ENCODE measurements at places on chromosomes 3 and 15.

DNA sequence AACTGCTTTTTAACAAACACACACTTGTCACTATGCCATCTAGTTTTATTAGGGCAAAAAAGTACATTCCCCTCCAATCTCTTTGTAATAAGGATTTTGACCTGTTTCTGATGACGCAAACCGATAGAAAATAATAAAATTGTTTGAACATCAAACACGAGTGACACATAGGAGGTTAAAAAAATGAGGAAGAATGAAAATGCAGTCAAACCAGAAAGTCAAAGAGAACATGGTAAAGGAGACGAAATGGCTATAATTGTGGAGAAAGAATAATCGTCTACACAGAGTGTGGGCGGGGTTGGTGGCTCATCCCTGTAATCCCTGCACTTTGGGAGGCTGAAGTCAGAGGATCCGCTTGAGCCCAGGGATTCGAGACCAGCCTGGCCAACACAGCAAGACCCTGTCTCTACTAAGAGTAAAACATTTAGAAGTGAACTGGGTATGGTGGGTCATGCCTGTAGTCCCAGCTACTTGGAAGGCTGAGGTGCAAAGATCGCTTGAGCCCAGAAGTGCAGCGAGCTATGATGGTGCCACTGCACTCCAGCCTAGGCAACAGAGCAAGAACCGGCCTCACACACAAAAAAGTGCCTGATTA lies 83.2 kb downstream of the MEIS2 start:
- DNase-seq: no peak

GRCh38 chr15:100245487-100245820 lies 96.3 kb downstream of the ADAMTS17 start:
- no peak for DNase-seq

DNA sequence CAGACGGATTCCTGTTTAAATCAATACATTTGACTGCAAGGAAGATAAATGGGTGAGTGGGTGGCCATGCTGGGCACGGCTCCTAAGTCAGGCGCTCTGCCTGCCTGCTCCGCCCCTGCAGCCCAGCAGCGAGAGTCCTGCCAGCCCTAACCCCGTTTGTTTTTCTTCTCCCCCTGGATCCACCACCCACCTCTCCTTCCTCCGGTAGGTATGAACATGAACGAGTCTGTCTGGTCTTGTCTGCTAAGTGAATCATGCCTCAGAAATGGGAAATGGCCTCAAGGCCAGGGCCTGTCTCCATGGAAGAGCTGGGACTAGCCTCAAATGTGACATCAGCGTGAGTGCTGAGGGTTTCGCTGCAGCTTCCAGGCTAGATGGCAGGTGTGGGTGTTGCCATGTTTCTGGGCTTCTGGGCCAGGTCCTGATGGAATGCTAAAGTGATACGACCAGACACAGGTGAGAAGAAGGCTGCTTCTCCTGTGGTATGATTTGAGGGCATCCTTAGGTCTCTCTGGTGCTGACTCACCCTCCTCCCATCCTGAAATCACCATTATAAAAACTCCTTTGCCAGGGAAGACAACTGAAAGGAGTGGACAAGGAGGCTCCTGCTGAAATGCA lies 5.6 kb upstream of the FEM1B start:
- DNase-seq: no peak

GRCh38 chr15:61449186-61449702 lies 220.1 kb upstream of the RORA start:
- DNase-seq: no peak

GRCh38 chr3:141050576-141051442 lies at the start of gene SPSB4:
TSS of gene SPSB4 (plus strand) at chr3:141051347. CDS start at chr3:141066105, 14,758 bp downstream.
- peak; percentile 5 for DNase-seq

GRCh38 chr15:49066372-49066771 lies 20.1 kb upstream of the SECISBP2L start:
- no peak for DNase-seq

- DNase-seq: no peak
Observed at GRCh38 chr3:32430900-32431299, 39.2 kb downstream of the CMTM7 start.

DNA sequence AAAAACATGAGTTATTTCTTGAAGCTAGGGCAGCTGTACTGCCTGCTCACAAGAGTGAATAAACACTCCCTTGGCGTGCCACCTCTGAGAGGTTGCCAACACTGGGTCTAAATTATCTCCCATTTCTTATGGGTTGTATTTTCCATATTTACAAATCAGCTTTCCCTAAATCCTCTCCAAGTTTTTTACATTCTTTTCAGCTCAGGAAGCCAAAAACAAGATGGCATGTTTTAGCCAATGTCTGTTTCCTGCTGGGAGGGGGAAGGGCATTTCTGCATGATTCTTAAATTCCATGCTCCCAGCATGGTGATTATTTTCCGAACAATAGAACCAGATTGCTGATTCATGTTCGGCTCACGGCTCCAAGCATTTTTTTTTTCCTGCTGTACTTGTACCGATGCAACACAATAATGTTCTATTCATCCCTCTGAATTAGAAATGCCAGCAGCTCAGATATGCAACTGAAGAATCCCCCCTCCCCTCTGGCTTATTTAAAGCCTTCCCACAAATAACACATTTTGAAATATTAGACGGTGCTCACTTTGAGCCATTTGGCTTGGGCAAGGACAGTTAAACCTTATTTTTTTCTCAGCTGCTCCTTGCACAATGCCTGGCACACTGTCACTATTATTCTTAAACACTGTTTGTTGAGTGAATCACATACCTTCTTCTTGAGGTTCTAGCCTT lies 252.5 kb downstream of the THRB start:
- peak; percentile 74 for DNase-seq

- no peak for DNase-seq
Observed at GRCh38 chr3:48952510-48953118, 34.0 kb downstream of the ARIH2 start.

DNA sequence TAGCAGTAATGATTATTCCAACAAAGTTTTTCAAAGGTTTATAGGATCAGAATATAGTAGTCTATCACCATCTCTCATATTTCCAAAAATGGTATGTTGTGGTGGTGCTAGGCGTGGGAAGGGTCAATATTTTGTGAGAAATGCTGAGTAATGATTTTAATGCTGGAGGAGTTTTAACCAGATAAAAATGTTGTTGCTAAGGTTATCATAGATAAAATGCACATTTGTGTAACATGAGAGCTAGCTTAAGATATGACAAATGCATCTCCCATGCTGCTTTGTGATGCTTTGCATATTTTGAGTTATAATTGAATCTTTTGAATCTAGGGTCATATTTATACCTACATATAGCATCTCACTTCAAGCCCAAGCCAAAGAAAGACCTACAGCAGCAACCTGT lies 103.9 kb upstream of the ROBO1 start:
- peak; percentile 44 for DNase-seq

DNA sequence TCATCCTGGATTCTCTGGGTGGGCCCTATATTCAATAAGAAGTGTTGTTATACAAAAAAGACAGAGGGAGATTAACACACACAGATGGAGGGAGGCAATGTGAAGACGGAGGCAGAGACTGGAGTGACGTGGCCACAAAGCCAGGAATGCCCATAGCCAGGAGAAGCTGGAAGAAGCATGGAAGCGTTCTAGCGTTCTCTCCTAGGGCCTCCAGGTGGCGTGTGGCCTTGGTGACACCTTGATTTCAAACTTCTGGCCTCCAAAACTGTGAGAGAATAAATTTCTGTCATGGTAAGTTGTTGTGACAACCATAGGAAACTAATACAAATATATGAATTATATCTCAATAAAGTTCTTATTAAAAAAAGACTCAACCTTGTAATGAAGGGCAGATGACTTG lies 21.3 kb downstream of the THBS1 start:
- DNase-seq: no peak

GRCh38 chr3:127206611-127207516 lies 13.9 kb downstream of the PRR23E start:
- DNase-seq: no peak

DNA sequence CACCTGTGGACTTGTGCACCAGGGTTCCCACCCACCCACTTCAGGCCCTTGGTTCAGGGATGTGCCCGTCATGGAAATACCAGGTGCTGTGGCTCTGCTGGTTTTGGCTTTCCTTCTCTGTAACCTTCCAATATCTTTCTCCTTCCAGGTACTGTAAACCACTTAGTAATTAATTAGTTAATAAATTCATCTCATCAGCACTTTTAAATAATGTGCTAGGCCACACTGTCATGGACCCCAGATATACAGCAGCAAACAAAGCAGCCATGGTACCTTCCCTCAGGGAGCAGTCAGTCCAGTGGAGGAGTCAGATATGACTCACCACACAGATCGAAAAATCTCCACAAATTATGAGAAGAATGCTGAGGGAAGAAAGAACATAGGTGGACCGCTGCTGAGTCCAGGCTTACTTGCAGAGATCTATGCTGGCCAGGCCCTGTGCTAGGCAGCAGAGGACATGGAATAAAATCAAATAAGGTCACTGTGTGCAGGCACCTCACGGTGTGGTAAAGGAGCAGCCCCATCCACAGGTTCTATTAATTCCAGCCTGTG lies 6.8 kb upstream of the GATA2 start:
- no peak for DNase-seq
